ENCODE measurements at places on chromosomes 1 and 21.
A peak's percentile ranks its signal among the peaks of the same experiment; 100 is the strongest.

- no peak for DNase-seq
These were observed 76.8 kb downstream of the KCNJ15 start for GRCh38 chr21:38333301-38334272.

DNA sequence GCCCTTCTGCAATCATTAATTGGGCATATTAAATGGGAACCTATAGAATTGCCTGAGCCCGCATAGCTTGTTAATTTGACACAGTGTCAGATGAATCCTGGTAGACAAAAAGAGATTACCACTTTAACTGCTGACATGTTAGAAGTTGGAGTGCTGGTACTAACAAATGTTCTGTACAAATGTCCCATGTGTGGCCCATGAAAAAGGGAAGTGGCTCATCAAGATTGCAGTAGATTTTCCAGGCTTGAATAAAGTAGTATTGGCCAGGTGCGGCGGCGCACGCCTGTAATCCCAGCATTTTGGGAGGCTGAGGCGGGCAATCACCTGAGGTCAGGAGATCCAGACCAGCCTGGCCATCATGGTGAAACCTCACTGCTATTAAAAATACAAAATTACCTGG is 45.6 kb downstream of the GNPAT start:
- no peak for DNase-seq

DNA sequence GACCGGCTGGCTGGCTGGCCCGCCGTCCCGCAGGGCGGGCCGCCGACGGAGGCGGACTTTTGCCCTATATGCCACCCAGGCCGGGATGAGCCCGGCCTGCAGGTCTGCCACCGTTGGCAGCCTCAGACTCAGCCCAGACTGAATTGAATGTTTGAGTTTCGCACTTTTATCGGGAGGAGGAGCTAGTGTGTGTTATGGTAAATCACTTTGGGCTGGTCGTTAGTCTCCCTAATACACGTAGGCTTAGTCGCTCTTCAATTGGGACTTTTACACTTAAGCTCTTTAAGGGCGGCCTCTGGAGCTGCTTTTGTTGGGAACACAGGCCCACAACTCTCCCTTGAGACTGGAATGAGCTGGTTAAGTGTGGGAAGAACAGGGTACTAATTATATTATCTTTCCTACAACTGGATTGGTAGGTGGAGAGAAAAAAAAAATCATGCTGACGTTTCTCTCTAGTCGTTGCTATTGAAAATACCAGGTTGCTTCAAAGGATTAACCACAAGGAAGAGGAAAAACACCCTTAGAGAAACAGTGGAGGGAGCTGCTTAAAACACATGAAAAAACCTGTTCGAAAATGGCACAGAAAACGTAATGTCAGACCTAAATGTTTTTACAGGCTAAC is 1.4 kb upstream of the IRF2BP2 start:
- DNase-seq, result no peak

DNA sequence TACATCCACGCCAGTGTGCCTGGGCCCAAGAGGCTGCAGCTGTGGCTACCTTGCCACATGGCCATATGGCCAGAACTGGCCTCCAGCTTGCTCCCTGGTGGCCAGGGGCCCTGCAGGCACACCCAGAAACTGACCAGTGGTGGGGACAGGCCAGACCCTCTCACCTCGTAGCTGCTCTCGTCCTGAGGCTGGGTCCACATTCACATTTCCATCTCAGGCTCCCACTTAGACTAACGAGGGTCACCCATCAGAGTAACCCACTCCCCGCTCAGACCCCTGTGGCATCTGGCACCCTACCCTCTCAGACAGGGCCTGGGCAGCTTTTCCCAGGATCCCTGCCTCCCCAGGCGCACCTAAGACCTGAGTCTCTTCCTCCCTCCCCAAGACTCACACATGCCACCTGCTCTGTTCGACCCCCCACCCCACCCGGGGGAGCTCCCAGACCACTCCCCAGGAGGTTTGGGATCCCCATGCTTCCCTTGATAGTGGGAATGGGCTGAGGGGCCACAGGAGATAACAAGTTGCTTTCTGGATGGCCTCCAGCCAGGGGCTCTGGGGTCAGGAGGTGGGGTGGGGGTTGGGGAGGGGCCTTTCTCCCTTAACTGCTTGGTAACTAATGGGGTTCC is 21.3 kb upstream of the RNU1-4 start:
- DNase-seq, result peak; percentile 22

- no peak for DNase-seq
These were observed 33.9 kb downstream of the SMAP2 start for GRCh38 chr1:40407453-40407852.

GRCh38 chr21:31555741-31556191 is 103.7 kb upstream of the SOD1 start:
- no peak for DNase-seq

GRCh38 chr1:112938210-112938609 is 17.8 kb downstream of the SLC16A1 start:
- no peak for DNase-seq

GRCh38 chr1:20194757-20195461 is 8.6 kb upstream of the PLA2G2C start:
- peak; percentile 35 for DNase-seq

DNA sequence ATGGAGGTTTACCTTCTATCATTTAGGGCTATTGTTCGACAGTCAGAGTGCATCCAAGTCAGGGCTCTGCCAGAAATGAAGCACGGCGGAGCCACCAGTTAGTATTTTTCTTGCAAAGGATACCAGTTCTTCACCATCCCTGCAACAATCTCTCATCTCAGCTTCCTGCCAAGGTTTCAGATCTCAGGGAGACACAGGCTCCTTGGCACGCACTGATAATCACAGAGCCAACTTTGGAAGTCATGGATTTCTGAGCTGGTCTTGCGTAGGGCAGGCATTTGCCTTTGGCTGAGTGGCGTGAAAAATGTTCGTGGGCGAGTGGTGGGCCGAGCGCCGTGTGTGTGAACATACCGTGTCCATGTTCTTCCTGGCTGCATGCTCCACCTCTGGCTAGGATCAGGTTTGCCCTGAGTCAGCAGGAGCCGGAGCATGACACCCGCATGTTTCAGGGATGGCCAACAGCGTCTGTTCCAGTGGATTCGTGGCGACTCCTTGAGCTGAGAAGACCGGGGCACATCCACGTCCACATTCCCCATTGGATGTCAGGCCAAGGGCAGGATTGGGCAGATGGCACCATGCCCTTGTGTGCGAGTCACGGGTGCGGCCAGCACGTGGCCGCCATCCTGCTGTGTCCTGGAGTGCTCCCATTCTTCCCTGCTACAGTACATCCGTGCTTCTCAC is 118.5 kb upstream of the C1orf174 start:
- no peak for DNase-seq

DNA sequence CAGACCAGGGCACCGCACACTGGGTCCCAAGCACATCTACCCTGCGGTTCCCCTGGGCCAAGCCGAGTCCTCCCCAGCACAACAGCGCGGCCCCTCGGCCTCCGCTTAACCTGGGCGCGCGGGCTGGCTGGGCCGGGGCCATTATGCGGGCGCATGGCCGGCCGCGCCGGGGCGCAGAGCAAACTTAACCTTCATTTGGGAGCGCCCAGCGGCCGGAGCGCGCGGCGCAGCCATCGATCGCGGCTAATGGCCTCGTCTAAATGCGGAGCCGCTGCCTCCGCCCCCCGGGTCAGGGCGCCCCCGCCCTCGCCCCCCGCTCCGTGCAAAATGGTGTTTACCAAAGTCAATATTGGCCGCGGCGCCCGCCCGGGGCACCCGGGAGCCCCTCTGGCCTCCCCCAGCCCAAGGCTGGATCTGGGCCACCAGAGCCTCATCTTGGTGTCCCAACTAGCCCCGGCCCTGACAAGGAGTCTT is 272.1 kb downstream of the TRABD2B start:
- DNase-seq, result no peak

- DNase-seq, result no peak
These were observed 3.9 kb upstream of the ITLN1 start for GRCh38 chr1:160888926-160889325.

- peak; percentile 88 for DNase-seq
These were observed 68.3 kb downstream of the DHRS3 start for GRCh38 chr1:12549460-12550349.

GRCh38 chr1:36382231-36382630 is 3.5 kb downstream of the STK40 start:
- DNase-seq, result no peak

DNA sequence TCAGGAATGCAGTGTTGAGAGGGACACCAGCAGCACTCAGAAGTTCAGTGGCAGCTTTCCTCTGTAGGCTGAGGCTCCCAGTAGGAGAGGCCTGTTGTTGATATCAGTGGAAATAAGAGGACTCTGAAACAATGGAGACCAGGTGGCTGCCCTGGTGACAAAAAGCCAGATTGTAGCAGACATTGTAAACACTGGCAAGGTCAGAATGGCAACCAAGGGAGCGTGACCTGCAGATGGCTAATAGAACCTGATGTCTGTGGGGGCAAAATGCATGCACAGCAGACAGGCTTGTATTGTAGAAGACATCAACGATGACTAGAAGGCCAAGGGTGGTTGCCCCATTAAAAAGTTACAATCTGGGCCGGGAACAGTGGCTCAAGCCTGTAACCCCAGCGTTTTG is 53.1 kb upstream of the GPR37L1 start:
- DNase-seq, result no peak

DNA sequence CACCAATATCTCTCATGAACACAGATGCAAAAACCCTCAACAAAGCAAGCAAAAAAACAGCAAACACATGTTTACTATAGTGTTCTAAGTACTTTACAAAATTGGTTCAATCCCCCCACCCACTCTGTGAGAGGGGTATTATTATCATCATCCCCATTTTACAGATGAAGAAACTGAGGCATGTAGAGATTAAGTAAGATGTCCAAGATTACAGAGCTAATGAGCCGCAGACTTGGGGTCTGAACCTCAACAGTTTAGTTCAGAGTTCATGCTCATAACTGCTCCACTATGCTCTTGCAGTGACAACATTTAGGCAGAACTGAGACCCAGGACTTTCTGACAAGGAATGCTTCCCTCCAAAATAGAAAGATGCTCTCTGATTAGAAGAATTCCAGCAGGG is 21.9 kb downstream of the CLSTN1 start:
- DNase-seq, result no peak

DNA sequence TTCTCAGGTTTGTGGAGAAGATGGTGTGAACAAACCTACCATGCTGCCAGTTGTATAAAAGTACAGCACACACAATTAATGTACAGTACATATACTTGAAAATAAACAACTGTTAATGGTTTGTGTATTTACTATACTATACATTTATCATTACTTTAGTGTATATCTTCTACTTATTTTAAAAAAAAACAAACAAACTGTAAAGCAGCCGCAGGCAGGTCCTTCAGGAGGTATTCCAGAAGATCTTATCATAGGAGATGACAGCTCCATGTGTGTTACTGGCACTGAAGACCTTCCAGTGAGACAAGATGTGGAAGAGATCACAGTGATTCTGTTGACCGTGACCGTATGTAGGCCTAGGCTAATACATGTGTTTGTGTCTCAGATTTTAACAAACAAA is 155.7 kb downstream of the COP1 start:
- no peak for DNase-seq

DNA sequence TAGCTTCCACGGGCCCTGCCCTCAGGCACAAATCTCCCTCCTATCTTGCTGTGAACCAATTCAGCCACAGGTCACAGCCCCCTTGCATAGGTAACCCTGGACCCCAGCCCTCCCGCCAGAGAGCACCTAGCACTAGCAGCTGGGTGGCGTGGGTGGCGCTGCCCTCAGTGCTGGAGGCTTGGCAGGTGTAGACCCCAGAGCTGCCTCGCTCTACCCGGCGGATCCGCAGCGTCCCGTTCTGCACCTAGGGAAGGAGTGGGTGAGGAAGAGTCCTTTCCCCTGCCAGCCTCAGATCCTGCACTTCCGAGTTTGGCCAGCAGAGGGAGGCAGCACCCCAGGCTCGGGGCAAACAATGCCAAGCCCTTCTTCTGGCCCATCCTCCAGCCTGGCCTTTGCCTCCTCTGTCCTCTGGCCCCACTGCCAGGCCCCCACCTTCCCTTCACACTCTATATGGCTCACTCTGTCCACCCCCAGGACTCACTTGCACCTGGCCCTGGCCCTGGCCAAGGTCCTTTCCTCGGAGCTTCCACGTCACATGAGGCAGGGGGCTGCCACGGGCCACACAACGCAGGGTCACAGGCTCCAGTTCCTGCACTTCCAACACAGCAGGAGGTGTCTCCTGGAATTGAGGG is 9.0 kb downstream of the IGSF9 start:
- peak; percentile 70 for DNase-seq

- DNase-seq, result no peak
These were observed 44.6 kb upstream of the GRIK3 start for GRCh38 chr1:37078866-37079265.

DNA sequence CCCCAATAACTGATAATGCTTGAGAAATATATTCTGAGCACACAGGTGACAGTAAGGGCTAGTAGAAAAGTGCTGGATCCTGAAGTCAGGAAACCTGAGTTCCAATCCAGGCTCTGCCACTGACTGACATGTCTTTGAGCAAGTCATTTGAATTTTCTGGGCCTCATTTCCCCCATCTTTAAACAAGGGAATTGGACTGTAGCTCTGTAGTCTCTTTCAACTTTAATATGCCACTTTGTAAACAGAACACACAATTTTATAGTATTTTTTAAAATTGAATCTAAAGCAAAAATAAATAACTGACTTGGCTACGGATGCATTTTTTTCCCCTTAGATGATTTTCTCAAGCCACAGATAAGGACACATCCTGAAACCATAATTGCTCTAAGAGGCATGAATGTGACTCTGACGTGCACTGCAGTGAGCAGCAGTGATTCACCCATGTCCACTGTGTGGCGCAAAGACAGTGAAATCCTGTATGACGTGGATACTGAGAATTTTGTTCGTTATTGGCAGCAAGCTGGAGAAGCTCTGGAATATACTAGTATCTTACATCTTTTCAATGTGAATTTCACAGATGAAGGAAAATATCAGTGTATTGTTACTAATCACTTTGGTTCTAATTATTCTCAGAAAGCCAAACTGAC is 37.0 kb downstream of the LRIG2 start:
- no peak for DNase-seq

- peak; percentile 52 for DNase-seq
These were observed 68.1 kb downstream of the JAK1 start for GRCh38 chr1:64898107-64898861.

DNA sequence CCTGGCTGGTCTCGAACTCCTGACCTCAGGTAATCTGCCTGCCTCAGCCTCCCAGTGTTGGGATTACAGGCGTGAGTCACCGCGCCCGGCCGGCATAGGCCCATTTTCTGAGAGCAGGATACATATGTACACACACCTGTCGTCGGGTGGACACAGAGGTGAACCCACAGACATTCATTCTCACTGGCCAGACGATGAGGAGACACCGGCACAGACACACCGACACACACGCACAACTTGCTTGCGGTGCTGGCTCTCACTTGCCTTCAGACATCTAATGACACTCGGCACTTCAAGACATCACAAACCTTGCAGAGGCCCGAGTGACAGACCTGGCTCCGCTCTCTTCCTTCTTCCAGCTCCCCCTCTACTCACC is 579 bp downstream of the PTCH2 start:
- no peak for DNase-seq

DNA sequence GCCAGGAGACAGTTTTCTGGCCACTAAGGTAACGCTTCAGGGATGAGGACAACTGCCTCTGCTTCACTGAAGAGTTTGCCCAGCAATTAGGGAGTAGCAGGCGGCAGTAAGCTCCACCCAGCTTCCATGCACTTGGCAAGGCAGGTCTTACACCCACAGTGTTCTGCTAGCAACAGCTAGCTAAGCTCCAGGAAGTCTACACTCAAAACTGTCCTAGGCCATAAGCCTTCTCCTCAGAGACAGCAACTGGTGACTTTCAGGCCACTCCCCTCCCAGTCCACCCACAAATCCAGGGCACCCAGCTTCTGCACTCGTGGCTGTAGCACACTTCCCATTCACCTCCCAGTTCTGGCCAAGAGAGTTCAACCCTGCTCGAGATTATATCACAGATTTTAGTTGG is 47.3 kb downstream of the KMO start:
- DNase-seq, result no peak

- peak; percentile 19 for DNase-seq
These were observed 322.5 kb upstream of the ADGRL2 start for GRCh38 chr1:81478219-81478618.
